ENCODE measurements at places on chromosomes 5 and 9.
A peak's percentile ranks its signal among the peaks of the same experiment; 100 is the strongest.

DNA sequence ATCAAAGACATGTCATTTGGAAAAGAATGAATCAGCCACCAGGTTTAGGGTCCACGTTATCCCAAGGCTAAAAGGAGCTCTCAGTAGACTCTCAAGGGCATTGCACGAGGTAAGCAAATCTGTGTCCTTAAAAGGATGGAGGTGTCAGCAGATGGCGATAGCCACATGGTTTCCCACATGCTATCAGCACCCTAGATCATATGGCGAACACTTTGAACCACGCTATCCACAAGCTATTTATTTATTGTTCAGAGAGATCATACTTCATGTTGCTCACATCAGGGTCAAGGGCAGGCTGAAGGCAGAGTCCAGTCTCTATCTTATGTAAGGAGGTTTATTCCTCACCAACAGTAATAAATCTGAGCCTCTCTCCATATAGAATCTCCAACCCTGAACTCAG lies 43.7 kb downstream of the CDH6 start:
- no peak for DNase-seq

GRCh38 chr5:133947431-133947841 lies 21.0 kb downstream of the C5orf15 start:
- DNase-seq: no peak

DNA sequence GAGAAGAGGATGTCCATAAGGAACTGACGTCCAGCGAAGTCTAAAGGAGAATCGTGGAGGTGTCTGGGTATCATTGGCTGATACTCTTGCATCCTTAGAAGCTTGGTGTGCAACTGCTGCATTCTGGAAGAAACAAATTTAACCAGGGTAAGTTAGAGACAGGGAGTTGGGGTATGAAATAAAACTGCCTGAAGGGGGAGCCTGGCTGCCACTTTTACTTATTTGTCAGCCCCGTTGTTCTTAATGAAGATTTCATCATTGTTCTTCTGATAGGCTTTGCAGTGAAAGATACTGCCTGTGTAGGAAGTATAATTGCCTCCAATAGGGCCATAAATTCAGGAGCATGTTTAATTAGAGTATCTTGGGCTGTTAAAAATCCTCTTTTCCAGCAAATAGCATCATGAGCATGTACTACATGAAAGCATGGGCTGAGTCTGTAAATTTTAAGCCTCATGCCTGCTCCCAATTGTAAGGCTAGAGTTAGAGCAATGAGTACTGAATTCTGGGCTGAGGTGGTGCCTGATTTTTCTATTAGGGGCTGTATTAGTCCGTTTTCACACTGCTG lies 1264.5 kb upstream of the ACO1 start:
- DNase-seq: peak; percentile 65

DNA sequence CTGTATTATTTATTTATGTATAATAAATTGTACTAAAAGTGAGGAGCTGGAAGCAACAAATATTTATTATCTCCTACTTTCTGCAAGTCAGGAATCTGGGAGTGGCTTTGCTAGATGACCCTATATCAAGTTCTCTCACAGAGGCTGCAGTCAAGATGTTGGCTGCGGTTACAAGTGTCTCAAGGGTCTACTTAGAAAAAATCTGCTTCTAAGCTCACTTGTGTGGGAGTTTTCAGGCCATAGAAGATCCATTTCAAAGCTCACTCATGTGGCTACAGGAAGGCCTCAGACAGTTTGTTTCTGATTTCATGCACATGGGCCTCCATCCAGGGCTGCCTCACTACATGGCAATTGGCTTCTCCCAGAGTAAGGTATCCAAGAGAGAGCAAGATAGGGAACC lies 551.1 kb downstream of the CAAP1 start:
- DNase-seq: no peak

- no peak for DNase-seq
Measured at GRCh38 chr9:109776391-109776790, 3.6 kb upstream of the PALM2AKAP2 start.

GRCh38 chr9:105405514-105406131 lies 42.2 kb upstream of the FSD1L start:
- peak; percentile 22 for DNase-seq

DNA sequence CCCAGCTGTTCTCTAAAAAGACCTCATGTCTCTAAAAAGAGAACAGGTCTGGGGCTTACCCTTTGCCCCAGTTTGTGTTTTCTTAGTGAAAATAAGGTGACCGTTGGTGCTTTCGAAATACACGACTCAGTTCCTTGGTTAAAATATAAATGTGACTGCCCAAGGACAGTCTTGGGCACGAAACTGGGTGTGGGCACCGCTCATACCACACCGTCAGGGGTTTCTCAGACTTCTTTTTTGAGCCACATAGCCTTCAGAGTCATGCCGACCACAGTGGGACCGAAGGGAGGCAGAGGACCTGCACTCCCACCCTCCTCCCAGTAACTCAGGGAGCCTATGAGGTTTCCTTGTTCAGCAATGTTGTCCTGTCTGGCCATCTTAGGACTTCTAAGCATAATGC lies 6.5 kb downstream of the SNX18 start:
- DNase-seq: no peak

GRCh38 chr9:113921396-113921925 lies 45.4 kb downstream of the ZNF618 start:
- peak; percentile 29 for DNase-seq

DNA sequence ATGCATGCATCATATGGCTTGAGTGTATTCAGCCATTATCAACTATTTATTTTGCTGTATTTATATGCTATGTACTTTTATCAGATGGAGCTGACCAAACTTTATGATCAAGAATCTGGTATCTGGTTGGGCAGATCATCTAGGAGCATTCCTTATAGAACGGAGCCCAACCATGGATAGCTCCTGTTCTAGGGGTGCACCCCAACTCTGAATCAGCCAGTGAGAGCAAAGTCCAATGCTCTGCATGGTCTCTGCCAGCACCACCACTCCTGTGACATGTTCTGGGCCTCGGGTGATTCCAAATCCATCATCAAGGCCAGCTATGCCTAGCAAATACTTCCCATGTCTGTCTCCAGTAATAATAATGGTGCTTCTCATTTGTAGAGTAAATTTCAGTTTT lies 517.5 kb downstream of the AGTPBP1 start:
- no peak for DNase-seq

GRCh38 chr9:86822006-86822801 lies 125.1 kb downstream of the GAS1 start:
- no peak for DNase-seq

GRCh38 chr5:169216866-169217265 lies 84.1 kb downstream of the SLIT3 start:
- DNase-seq: no peak

DNA sequence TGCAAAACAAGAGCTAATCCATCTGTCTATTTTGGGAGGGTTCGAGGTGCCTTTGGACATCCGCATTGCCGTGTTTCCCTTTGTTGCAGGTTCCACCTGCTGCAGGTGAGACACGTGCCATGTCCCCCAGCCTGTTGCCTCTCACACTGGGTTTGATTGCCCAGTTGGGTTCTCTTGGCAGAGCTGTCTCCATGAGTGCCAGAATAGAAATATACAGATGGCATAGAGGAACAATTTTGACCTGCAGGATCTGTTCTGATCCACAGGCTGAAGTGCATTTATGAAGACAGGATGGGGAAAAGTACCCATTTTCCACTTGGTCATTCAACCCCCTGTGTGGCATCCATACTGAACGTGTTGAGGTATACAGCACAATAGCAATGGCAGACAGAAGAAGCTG lies 178.1 kb downstream of the SGCD start:
- DNase-seq: no peak

- peak; percentile 55 for DNase-seq
Measured at GRCh38 chr5:109191153-109191558, 218.6 kb downstream of the PJA2 start.

DNA sequence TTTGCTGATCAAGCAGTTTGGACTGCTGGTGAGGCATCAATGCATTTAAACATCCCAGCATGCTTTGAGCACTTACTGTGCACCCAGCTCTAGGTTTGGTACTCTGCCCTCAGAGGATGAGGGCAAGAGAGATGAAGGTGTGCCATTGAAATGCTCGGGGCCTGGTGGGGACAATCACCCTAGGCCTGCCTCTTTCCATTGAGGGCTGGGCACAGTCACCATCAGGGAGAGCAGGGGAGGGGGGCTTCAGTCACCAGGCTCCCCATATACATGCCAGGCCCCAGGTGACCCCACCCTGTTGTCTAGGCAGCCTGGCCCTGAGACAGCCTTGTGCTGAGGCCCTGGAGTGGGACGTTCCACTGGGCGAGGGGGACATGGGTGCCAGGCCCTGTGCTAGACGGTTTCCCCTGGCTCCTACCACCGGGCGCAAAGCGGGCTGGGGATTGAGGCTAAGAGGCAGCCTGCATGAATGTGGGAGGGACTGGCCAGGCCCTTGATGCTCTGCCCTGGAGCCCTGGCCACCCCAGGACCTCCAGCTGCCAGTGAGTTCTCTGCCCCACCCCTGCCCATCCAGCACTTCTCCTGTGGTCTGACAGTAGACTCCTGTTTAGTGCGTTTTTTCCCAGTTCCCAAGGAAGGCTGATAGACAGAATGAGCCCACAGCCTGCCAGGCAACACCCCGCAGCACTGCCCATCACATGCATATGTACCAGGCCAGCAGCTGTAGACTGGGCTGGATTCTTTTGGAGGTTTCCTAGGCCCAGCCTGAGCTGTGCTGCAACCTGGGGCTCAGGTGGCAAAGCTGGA lies 18.9 kb downstream of the TCF7 start:
- DNase-seq: no peak
